Endothelial cell of coronary artery (primary cell): ENCODE measurements at places on chromosomes 12 and 14. TPM values are rescaled to one million over a fixed set of nuclear protein-coding genes. Genes with fewer than 3 reads are reported as not detected.

Gene DDX11
- total RNA-seq, result 12.9 and 17.8 TPM in 2 replicates

Gene OR4Q3
- total RNA-seq, result not detected in 2 replicates

Gene SMCO2
- total RNA-seq, result 0.36 and 0.75 TPM in 2 replicates

Gene CHD8
- total RNA-seq, result 48.8 and 54.2 TPM in 2 replicates

Gene CLEC2A
- total RNA-seq, result not detected in 2 replicates

Gene GRIP1
- 0.09 TPM in 2 replicates for total RNA-seq

Gene ALDH1L2
- total RNA-seq, result 0.36 and 10.8 TPM in 2 replicates
